ENCODE measurements at places on chromosomes 11 and 22.

- DNase-seq: no peak
These were observed 8.1 kb downstream of the OR5A2 start for GRCh38 chr11:59418156-59418555.

DNA sequence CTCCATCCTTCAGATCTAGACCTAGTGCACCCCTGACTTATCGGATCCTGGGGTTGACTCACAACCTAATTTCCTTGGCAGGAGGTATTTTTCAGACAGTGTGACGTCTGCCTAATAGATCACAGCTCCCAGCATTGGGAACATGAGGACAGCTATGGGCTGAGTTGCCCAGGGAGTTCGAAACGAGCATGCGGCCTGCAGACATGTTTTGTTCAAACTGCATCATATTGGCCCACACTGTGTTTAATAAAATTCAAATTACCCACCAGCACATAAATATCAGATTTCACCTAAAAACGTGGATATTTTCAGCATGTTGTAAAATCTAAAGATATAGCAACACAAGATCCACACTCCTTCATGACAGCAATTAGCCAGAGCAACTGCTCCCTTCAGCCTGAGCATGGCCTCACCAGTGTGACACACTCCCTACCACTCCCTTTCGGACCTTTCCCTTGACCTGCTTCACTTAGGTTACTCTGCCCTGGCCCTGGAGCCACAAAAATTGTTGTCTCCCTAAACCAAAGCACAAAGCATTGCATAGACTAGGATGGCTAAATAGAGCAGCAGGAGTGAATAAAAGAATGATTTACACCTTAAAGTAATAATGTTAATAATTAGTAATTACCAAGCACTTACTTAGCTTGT is 53.6 kb upstream of the USP47 start:
- no peak for DNase-seq

GRCh38 chr11:34339149-34340064 is 18.4 kb downstream of the ABTB2 start:
- no peak for DNase-seq

- peak; percentile 46 for DNase-seq
These were observed 26.4 kb downstream of the IZUMO1R start for GRCh38 chr11:94330789-94331188.

DNA sequence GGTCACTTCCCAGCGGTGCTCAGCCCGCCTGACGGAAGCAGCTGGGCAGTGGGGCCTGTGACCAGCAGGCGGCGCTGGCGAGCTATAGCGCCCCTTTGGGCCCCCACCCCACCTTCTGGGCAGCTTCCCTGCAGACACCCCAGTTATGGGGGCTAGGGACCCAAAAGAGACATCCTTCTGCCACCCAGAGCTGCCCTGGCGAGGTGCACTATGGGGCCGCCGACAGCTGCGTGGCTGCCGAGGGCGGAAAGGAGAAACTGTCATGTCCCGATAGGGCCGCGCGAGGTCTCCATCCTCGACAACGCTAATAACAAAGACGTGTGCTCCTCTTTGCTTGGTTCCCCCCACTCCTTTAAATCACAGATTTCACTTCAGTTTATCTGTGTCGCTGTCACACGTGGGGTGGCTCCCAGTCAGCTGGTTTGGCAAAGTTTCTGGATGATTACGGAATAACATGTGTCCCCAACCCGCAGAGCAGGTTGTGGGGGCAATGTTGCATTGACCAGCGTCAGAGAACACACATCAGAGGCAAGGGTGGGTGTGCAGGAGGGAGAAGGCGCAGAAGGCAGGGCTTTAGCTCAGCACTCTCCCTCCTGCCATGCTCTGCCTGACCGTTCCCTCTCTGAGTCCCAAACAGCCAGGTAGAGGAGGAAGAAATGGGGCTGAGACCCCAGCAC is 673 bp upstream of the MYO7A start:
- peak; percentile 69 for DNase-seq

DNA sequence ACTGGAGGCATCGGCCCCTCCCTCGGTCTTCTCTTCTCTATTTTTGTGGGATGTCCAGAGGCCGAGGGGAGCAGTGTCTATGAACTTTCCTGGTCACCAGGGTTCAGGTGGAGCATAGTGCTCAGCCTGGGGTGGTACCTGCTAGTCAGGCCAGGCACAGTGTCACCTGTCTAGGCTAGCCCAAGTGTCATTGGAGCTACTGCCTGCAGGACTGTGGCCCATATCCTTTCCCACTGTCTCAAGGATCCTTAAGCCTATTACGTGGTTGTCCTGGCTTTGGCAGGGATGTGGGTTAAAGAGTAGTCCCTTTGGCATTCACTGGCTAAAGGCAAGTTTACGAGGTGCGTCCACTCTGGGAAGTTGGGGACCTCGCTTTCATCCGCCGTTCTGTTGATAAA is 9.3 kb downstream of the RBM14 start:
- DNase-seq: no peak

DNA sequence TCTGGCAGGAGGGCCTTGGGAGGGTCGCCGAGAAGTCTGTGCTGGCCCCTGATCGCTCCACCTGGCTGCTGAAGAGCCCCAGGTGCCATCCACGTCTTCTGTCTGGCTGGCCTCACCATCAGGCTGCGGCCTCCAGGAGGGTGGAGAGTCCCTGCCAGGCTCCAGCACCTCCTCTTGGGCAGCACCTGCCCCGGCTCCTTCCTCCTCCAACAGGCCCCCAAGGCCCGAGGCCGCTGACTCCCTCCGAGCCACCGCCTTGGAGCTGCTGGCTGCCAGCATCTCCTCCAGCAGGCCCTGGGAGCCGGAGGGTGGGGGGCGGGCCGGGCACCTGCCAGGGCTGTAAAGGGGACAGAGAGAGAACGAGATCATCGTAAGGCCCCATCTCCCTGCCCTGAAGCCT is 22.3 kb downstream of the TNKS1BP1 start:
- DNase-seq: no peak

DNA sequence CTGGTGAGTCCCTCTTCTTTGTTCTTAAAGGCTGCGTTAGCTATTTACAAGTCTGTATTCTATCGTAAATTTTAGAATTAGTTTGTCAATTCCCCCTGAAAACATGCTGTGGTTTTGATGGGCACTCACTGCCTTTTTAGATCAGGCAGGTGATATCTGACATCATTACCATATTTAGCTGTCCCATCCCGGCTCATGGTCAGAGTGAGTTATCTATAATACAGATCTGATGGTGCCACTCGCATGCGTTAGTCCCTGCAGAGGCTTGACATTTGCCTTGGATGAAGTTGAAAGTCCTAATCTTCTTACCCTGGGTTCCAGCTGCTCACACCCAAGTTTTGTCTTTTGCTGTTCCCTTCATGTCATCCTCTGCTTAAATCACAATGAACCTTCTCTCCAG is 150.5 kb upstream of the NARS2 start:
- DNase-seq: no peak

DNA sequence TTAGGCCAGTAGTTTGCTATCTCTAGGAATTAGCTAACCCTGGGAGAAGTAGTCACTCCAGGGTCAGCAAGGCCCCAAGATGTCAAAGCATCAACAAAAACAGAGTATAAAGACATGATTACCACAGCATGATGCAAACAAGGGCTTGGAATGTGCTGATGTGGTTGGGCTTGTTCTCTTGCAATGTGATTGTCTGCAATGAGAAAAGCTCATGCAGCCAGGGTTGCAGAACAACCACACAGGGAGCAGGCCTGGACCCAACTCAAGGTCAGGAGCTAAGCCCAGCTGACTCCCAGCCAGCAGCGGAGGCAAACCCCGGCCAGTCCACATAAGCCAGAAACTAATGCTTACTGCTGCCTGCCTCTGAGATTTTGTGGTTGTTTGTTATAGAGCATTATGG is 132.4 kb upstream of the ZC3H12C start:
- DNase-seq: peak; percentile 91

DNA sequence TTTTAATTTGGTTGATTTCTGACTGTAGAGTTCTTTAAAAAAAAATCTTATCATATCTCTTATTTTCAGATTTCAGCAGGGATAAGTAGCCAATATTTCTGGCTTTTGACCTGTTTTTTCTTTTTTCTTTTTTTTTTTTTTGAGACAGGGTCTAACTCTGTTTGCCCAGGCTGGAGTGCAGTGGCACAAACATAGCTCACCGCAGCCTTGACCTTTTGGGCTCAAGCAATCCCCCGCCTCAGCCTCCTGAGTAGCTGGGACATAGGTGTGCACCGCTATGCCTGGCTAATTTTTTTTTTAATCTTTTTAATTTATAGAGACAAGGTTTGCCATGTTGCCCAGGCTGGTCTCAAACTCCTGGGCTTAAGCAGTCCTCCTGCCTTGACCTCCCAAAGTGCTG is 23.9 kb upstream of the ZBTB44 start:
- DNase-seq: no peak

DNA sequence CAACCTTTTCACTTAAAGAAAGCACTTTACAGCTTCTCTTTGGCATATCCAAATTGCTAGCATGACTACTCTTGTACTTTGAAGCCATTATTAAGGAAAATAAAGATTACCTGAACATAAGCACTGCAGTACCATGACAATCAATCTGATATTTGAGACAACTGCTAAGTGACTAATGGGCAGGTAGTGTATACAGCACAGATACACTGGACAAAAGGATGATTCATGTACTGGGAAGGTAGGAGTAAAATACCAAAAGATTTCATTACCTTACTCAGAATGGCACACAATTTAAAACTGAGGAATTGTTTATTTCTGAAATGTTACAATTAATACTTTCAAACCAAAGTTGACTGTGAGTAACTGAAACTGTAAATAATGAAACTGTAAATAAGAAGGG is 1054.3 kb upstream of the TENM4 start:
- no peak for DNase-seq

DNA sequence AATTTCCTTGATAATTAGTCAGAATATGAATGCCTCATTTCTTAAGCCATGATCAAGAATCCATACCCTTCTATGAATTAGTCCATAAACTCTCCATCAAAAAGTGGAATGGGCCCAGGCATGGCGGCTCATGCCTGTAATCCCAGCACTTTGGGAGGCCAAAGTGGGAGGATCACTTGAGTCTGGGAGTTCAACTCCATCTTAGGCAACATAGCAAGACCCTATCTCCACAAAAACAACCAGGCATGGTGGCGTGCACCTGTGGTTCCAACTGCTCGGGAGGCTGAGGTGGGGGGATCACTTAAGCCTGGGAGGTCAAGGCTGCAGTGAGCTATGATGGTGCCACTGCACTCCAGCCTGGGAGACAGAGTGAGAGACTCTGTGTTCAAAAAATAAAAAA is 52.1 kb upstream of the SHANK2 start:
- DNase-seq: no peak

- no peak for DNase-seq
These were observed 24.0 kb downstream of the PAX6 start for GRCh38 chr11:31786996-31787685.

DNA sequence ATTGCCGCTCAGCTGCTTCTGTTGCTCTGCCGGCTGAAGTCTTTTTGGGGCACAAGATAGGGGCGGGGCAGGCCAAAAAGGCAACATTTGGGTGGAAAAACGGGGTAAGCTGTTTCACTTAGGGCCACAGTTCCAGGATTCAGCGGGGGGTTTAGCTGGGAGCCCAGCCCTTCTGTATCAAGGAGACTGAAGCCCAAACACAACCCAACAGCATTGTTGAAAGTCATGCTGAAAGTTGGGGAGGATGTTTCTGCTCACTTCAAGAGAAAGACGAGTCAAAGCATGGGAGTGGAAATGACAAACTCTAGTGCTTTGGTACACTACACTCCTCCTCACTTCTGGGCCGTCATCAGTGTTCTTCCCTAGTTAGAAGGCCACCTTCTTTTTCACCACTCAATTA is 56.1 kb upstream of the GNAZ start:
- DNase-seq: no peak
